ENCODE measurements at places on chromosomes 7 and 10.

- no peak for DNase-seq
Observed at GRCh38 chr10:19204246-19204917, 155.8 kb downstream of the MALRD1 start.

GRCh38 chr7:146094356-146094755, 22.2 kb upstream of the CNTNAP2 start:
- DNase-seq, result no peak

DNA sequence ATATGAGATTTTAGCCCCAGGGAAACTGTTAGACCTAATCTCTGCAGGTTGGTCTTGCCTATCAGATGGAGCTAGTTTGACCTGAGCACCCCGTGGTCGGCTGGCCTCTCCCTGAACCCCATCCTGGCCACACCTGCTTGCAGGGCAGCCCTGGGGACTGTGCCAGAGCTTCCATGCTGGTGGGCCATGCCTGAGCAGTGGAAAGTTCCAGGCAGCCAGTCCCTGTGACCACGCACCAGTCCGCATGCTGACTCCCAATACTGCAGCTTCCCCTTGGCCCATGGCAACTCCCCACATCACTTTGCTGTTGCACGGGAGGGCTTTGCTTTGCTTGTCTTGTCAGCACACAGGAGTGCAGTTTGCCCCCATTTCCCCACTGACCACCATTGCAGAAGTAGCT, 427.8 kb upstream of the SEMA3D start:
- DNase-seq, result no peak

DNA sequence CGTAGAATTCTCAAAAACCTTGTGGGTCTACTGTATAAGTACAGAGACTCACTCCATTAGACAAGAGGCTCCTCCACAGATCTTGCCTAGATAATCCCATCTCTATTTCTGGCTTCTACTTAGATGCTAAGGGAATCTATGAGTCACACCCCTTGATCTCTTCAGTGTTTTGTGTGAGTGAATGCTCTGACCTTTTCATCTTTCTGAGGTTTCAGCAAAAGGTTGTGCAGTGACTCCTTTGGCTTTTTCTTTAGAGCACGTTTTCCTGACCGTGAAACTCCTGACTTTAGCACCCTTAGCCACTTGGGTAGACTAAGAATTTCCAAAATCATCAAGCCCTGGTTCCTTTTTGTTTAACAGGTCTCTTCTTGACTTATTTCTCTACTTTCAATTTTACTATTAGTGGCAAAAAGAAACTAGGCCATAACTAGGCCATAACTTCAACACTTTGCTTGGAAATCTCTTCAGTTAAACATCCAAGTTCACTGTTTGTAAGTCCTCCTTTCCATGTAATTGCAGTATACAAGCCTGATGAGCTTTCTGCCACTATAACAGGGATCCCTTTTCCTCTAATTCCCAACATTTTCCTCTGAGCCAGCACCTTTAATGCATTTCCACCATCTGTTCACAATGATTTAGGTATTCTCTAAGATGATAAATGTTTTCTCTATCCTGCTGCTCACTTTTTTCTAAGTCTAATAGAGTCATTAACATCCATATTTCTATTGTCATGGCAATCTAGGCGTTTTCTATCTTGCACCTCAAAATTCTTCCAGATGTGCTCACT, 19.4 kb downstream of the COPG2 start:
- DNase-seq, result peak; percentile 40
